NCI-H2029 (cell line): ENCODE measurements at places on chromosomes 11 and 22.
A peak's percentile ranks its signal among the peaks of the same experiment; 100 is the strongest.

GRCh38 chr11:100810146-100810545 lies 123.1 kb downstream of the ARHGAP42 start:
- DNase-seq = no peak

DNA sequence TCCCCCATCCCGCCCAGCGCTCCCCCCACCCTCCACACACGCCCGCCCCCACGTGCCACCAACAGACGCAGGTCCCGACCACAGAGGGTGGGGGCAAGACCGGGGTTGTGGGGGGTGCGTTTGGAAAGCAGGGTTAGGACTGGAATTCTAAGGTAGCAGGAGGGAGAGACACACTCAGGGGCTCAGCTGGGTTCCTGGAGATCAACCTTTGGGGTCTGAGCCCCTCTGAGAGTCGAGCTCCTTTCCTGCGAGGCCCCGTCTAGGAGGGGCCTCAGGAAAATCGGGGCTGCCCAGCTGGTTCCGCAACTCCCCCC lies 429 bp downstream of the PGGHG start:
- no peak for DNase-seq

DNA sequence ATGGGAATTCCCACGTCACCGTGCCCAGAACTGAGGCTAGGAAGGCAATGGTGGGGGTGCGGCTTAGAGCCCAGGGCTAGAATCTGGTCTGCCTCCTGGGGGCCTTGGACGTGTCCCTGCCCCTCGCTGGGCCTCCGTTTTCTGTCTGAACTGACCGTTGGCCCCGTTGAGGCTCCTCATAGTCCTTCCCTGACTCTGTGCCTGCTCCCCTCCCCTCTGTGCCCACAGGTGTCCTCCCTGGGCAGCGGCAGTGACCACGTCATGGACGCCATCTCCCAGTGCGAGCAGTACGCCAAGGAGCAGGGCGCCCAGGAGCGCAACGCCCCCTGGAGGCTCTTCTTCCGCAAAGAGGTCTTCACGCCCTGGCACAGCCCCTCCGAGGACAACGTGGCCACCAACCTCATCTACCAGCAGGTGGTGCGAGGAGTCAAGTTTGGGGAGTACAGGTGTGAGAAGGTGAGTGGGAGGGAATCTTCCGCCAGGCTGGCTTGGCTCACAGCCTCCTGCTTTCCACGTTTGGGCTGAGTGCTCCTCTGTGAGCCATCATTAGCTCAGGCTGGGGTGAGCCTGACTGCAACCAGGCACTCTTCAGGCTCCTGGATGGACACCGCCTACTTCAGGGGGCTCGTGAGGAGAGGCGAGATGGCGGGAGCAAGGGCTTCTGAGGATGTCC lies 63.9 kb downstream of the MYO7A start:
- DNase-seq = peak; percentile 92

DNA sequence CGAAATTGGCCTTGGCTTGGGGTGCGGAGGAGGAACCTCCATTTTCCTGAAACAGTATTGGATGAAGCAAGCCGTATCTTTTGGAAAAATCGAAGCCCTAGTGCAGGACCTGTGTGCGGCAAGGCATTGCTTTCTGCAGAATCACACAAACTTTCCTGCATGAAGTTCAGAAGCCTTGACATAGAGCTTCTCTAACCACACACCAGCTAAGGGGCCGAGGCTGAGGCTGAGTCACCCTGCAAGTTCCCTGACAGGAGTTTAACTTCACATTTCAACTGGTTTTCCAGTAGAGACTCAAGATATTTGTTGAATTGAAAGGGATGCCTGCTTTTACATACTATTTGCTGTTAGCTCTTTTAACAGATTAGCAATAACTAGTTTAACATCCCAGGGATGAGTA lies 67.8 kb downstream of the TCF20 start:
- DNase-seq = no peak
